ENCODE measurements at places on chromosomes 6 and 20. TPM values are rescaled to one million over a fixed set of nuclear protein-coding genes. Genes with fewer than 3 reads are reported as not detected.

CCN2 gene
- total RNA-seq: 17.2 TPM

REM1 gene
- not detected for total RNA-seq

SYCP2L gene
- 6.9 TPM for total RNA-seq

RNF144B gene
- 1.1 TPM for total RNA-seq

FAM217A gene
- not detected for total RNA-seq

MOG gene
- 1.8 TPM for total RNA-seq

HUS1B gene
- total RNA-seq: 1.2 TPM

ETV7 gene
- total RNA-seq: not detected

HLA-DQB2 gene
- not detected for total RNA-seq

DCDC2 gene
- total RNA-seq: 0.06 TPM

FKBP1C gene
- total RNA-seq: 0.46 TPM

Data from cardiac muscle cell (in vitro differentiated cells and primary cell).